Esophagus (tissue), 2 donors: ENCODE measurements at places on chromosomes 11 and 22. TPM values are rescaled to one million over a fixed set of nuclear protein-coding genes. Genes with fewer than 3 reads are reported as not detected.

The LUZP2 gene
- polyA plus RNA-seq = 0.20 TPM

The KRTAP5-8 gene
- polyA plus RNA-seq = 0.07 TPM

The NCR3LG1 gene
- 0.71 TPM for polyA plus RNA-seq

The CDCA5 gene
- 8.8 TPM for polyA plus RNA-seq

The EMSY gene
- 4.6 TPM for polyA plus RNA-seq

The APOBEC3B gene
- 3.4 TPM for polyA plus RNA-seq

The SERPING1 gene
- polyA plus RNA-seq = 99.3 TPM

The SEPTIN3 gene
- 0.11 TPM for polyA plus RNA-seq

The CLMP gene
- polyA plus RNA-seq = 4.2 TPM

The FGF19 gene
- not detected for polyA plus RNA-seq

The PRR5L gene
- polyA plus RNA-seq = 1.3 TPM
